Left kidney (tissue), 8 donors: ENCODE measurements at places on chromosomes 5 and 9.

DNA sequence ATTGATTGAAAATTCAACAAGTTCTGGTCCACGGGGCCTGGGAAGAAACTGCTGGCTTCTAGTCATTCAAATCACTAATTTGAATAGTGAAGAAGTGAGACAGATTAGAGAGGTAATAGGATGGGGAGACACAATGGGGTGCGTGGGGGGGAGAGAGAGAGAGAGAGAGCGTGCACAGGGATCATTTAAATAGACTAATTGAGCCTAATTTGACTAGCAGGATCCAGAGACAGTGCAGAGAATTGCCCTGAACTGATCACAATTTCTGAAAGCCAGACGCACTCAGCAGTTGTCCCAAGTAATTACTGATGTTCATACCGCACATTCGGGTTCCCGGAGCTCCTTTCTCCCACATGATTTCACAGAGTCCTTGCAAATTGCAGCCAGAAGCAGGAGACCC lies 50.3 kb upstream of the C5orf58 start:
- no peak for DNase-seq

- no peak for DNase-seq
Observed at GRCh38 chr5:7395432-7395946, 449 bp upstream of the ADCY2 start.

DNA sequence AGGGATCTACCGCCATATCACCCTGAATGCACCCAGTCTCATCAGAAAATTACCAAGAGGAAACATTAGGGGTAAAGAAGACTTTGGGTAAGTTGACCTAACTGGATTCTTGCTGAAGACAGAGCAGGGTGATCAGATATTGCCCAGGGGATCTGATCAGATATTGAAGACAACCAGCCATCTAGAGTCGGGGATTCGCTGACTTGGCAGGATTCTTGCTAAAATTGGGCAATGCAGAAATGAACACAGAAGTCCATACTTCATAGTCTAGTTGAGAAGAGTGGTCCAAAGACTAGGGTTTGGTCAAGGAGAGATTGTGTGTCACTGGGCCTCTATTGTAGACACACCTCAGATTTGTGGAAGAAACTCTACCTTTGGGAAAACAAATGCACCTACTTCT lies 107.2 kb downstream of the SV2C start:
- DNase-seq = no peak

- DNase-seq = no peak
Observed at GRCh38 chr9:135887585-135888050, 19.7 kb downstream of the CAMSAP1 start.

GRCh38 chr5:40736103-40736875 lies 19.5 kb downstream of the TTC33 start:
- DNase-seq = peak; percentile 55

DNA sequence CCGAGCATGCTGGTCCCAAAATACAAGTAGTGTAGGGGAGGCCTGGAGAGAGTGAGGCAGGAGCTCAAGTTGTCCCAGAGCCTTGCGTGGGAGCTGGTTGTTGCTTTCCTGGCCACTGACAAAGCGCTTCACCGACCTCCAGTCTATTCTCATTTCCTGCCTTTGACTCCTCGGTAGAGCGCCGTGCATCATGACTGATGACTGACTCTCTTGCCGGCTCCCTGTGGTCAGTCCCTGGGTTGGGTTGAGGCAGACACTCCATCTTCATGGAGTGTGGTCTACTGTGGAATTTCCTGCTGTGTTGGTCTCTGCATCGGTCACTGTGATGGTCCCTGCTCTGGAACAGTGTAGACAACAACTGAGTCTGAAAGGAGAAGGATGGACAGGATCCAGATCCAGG lies 175.1 kb upstream of the S1PR3 start:
- DNase-seq = no peak

DNA sequence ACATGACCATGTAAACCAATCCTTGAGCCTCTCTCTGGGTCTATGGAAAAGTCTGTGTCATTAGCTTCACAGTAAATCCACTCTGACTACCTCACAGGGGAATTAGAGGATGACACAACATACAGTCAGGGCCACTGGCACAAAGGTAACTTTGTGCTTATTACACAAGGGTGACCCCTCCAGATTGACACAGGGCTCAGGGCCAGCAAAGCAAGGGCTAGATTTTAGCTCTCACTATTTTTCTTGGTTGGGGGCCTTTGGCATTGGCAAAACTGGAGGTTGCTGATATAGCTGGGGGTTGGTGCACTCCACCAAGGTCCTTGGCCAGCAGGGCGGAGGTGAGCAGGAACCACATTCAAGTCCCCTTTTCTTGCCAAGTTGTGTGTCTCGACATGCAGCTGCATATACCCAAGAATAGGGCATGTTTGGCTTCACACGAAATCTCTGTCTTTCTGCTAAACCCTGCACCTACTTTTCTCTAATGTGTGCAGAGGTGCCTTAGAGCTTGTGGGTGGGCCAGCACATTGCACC lies 15.2 kb upstream of the OSMR start:
- no peak for DNase-seq

GRCh38 chr5:136732751-136733150 lies 367.4 kb upstream of the TRPC7 start:
- DNase-seq = peak; percentile 28
